Type B pancreatic cell (in vitro differentiated cells): ENCODE measurements at places on chromosomes 12 and 14. TPM values are rescaled to one million over a fixed set of nuclear protein-coding genes. Genes with fewer than 3 reads are reported as not detected.

- H3K36me3 ChIP-seq, result peaks cover 11% of the 10 kb centered on the region
- H3K27me3 ChIP-seq, result no peaks in the 10 kb centered on the region
- H3K4me3 ChIP-seq, result peak overlapping the region; percentile 87
- H3K27ac ChIP-seq, result peak overlapping the region; percentile 5
- peak; percentile 85 for DNase-seq
Measured at GRCh38 chr12:106248312-106248845, 559 bp upstream of the CKAP4 start.

DNA sequence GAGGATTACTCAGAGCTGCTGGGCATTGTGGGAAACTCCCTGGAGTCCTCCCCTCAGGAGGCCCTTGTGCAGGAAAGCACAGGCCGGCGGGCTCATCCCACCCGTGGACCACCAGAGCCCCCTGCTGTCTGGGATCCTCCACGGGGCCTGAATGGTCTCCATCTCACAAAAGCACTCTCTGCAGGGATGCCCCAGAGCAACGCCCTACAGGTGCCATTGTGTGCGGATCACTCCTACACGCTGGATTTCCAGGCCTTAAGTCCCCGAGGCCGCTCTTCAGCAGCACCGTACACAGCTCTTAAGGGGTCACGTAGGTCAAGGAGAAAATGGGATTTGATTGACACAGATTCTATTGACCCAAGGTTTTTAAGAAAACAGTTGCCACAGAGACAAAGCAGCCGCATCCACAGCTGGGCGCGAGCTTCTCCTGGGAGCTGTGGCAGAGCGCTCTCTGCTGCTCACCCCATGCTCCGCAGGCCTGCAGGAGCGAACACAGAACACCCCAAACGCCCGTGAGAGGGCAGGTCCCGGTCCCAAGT lies 36.7 kb upstream of the RIMBP2 start:
- peaks cover 6% of the 10 kb centered on the region for H3K4me1 ChIP-seq
- H3K36me3 ChIP-seq, result no peaks in the 10 kb centered on the region
- H3K4me3 ChIP-seq, result no peak overlapping the region
- no peak overlapping the region for H3K27ac ChIP-seq
- no peak for DNase-seq
- H3K27me3 ChIP-seq, result peaks cover 8% of the 10 kb centered on the region

Gene KRT81
- 0.31 TPM in 2 replicates for total RNA-seq

Gene KRT82
- total RNA-seq, result not detected in 2 replicates

DNA sequence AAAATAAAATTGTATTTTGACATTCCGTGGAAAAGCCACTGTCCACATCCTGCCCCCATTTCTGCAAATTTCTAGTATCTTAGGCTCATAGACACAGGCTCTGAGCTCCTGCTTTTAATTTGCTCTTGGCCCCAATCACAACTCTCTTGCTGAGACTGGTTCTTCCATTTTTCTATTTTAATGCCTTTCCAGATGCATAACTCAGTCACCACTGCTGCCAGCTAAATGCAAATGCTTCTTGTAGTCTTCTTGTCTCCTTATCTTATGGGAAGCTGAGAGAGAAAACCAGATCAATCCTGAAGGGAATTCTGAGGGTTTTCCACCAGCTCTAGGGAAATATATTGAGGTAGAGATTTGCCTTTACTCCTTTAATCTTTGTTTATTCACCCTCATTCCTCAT lies 149.0 kb downstream of the DHRS2 start:
- H3K4me1 ChIP-seq, result no peaks in the 10 kb centered on the region
- no peaks in the 10 kb centered on the region for H3K36me3 ChIP-seq
- H3K4me3 ChIP-seq, result no peak overlapping the region
- no peaks in the 10 kb centered on the region for H3K27me3 ChIP-seq

GRCh38 chr12:68207276-68207675 lies 18.3 kb downstream of the IL26 start:
- DNase-seq, result no peak
- H3K4me3 ChIP-seq, result no peak overlapping the region
- H3K36me3 ChIP-seq, result no peaks in the 10 kb centered on the region
- peaks cover 15% of the 10 kb centered on the region for H3K4me1 ChIP-seq
- H3K27me3 ChIP-seq, result peaks cover 6% of the 10 kb centered on the region
- H3K27ac ChIP-seq, result no peak overlapping the region

DNA sequence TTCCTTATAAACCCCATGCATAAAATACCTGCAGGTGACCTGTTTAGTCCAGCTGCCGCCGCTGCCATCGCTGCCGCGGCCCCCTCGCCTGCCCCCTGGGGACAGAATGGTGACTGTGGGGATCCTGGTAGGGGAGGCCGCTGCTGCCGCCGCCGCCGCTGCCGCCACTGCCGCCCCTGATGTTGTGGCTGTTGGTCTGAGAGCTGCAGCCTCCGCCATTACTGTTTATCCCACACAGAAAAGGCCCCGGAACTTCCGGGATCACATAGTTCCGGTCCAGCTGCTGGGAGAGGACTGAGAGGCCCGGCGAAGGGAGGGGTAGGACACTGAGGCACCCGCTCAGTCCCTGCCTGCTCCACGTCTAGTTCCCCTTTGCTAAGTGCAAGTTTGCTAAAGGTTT lies 244.9 kb downstream of the C12orf50 start:
- no peak for DNase-seq
- H3K4me3 ChIP-seq, result no peak overlapping the region
- no peak overlapping the region for H3K27ac ChIP-seq
- no peaks in the 10 kb centered on the region for H3K27me3 ChIP-seq

Gene KRT71
- 0.50 TPM in 1 of 2 replicates, not detected in the other for total RNA-seq

Gene IFNG-AS1
- total RNA-seq, result not detected in 2 replicates

GRCh38 chr12:48779869-48780268 lies 9.0 kb downstream of the ADCY6 start:
- H3K36me3 ChIP-seq, result peaks cover 10% of the 10 kb centered on the region
- H3K27ac ChIP-seq, result peak overlapping the region; percentile 71
- DNase-seq, result no peak

DNA sequence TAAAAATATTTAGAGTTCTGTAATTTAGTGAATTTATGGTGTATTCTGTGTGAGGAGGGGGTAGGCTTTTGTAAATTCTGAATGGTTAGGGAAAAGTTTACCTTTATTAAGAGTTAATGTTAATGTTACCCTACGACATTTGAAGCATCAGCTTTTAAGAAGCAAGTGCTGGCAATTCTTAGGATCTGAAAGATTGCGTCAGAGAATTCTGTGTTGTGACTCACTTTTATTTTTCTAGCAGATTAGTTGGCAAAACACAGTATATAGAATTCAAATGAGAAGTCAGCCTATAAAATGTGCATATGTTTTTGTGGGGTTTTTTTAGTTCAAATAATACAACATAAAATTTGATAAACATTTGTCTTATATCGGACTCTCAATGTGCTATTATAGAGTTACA lies 97.6 kb downstream of the RAD52 start:
- peaks cover 7% of the 10 kb centered on the region for H3K4me1 ChIP-seq
- no peaks in the 10 kb centered on the region for H3K27me3 ChIP-seq
- H3K4me3 ChIP-seq, result no peak overlapping the region
- DNase-seq, result no peak
- peaks cover 33% of the 10 kb centered on the region for H3K36me3 ChIP-seq
- H3K27ac ChIP-seq, result no peak overlapping the region

Gene ABCD2
- 0.12 and 0.34 TPM in 2 replicates for total RNA-seq

GRCh38 chr14:51331486-51332367 lies 91.7 kb downstream of the TMX1 start:
- no peak overlapping the region for H3K27ac ChIP-seq
- peaks cover 14% of the 10 kb centered on the region for H3K4me1 ChIP-seq
- H3K36me3 ChIP-seq, result no peaks in the 10 kb centered on the region

DNA sequence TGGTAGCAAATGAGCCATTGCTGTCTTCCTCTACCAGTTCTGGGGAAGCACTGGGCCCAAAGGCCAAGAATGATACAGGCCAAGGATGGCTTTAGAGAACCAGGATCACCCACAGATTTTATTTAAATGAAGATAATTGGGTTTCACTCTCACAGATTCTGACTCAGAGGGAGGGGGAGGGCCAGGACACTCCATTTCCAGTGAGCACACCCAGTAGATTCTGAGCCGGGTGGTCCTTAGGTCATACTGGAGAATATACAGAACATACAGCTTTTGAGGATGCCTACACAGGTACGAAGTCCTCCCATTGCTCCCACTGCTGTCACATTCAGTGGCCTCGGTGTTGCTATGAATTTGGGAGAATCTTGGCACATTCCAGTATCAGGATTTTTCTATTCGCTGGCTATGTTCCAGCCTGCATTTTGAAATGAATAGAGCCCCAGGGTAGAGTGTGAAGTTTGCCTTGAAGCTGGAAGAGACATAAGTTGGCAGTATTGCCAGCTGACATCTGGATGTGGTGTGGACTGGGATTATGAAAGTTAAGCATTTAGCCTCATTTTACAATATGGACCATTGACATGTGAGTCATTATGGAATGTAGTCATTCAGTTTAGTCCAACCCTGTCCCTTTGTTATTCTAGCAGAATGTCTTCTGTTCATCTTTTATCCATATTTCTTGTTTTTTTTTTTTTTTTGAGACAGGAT lies 45.8 kb upstream of the POC1B start:
- no peak overlapping the region for H3K4me3 ChIP-seq
- no peak for DNase-seq
- H3K4me1 ChIP-seq, result peaks cover 24% of the 10 kb centered on the region
- H3K27ac ChIP-seq, result no peak overlapping the region
- H3K27me3 ChIP-seq, result no peaks in the 10 kb centered on the region

Gene TMCC3
- total RNA-seq, result 14.1 and 18.2 TPM in 2 replicates

GRCh38 chr14:102249981-102250380 lies 55.0 kb downstream of the MOK start:
- H3K27me3 ChIP-seq, result no peaks in the 10 kb centered on the region
- DNase-seq, result no peak
- no peaks in the 10 kb centered on the region for H3K36me3 ChIP-seq
- no peak overlapping the region for H3K27ac ChIP-seq
- peaks cover 4% of the 10 kb centered on the region for H3K4me1 ChIP-seq

DNA sequence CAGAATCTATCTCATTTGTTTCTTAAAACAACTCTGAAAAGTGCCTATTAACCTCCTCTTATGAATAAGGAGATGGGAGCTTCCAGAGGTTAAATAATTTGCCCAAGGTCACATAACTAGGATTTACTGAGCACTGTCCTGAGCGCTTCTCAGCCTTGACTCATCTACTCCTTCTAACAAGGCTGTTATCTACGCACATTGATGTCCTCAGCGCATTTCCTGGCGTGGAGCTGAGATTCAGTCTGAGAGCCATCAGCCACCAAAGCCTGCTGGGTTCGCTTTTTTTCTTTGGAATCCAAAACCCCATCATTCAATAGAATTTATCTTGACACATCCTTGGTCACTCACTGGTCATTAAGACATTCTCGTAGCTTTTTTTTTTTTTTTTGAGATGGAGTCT lies 29.3 kb downstream of the AK7 start:
- H3K36me3 ChIP-seq, result no peaks in the 10 kb centered on the region
- H3K4me3 ChIP-seq, result no peak overlapping the region
- no peak overlapping the region for H3K27ac ChIP-seq
- H3K27me3 ChIP-seq, result no peaks in the 10 kb centered on the region
- no peak for DNase-seq
- peaks cover 4% of the 10 kb centered on the region for H3K4me1 ChIP-seq

DNA sequence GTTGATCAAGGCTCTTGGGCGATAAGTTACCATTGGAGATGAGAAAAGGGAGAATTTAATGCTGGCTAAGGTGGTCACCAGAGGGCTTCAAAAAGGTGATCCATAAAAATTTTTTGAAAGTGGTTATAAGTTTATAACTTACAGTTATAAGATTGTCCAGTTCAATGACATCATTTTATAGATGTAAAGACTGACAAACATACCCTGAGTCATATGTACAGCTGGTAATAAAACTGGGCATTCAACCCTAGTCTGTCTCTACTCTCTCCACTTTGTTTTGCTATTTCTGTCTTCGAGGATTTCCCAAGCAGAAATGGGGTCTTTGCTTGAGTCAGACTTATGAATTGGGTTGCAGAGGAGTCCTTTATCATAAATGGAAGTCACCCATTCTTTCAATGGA lies 454.0 kb downstream of the SOX5 start:
- DNase-seq, result no peak
- H3K4me3 ChIP-seq, result no peak overlapping the region
- peaks cover 8% of the 10 kb centered on the region for H3K36me3 ChIP-seq

GRCh38 chr14:88063811-88064210 lies 58.9 kb downstream of the GPR65 start:
- no peaks in the 10 kb centered on the region for H3K4me1 ChIP-seq
- DNase-seq, result no peak
- no peak overlapping the region for H3K4me3 ChIP-seq

DNA sequence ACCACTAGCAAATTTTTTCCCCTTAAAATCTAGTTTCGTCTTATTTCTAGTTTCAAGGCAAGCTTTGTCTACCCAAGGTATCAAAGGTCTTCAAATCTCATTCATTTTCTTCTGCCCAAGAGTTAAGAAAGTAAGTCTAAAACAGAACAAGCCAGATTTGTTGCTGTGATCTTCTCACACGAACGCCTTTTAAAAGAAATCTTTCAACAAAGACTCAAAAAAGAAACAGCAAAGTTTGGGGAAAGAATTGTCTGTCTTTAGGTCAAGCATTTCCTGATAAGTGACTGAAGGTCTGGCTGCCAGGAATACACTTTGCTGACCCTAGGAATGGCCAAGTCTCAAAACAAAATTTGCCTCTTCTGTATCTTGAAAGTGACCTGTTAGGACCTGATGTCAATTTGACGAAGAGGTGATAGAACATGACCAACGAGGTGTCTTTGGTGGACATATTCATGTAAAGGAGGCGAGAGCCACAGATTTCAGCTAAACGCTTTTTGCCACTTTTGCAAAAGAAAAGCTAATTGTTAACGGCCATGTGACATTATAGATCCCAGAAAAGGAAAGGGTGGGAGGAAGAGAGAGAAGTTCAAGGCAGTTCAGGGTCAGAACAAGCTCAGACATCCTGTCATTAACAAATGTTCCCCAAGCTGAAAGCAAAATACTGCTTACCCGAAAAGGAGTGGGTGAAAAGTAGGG lies 1.7 kb downstream of the CDK17 start:
- H3K27me3 ChIP-seq, result no peaks in the 10 kb centered on the region
- DNase-seq, result no peak
- peak overlapping the region; percentile 95 for H3K4me3 ChIP-seq
- peak overlapping the region; percentile 92 for H3K27ac ChIP-seq
- H3K36me3 ChIP-seq, result no peaks in the 10 kb centered on the region

GRCh38 chr14:23353433-23353780 lies 720 bp upstream of the SLC22A17 start:
- DNase-seq, result no peak
- no peak overlapping the region for H3K27ac ChIP-seq
- H3K4me1 ChIP-seq, result peaks cover 9% of the 10 kb centered on the region
- H3K27me3 ChIP-seq, result peaks cover 30% of the 10 kb centered on the region

Gene FAIM2
- 0.14 and 1.7 TPM in 2 replicates for total RNA-seq

Gene CHGA
- total RNA-seq, result 1,527 and 3,424 TPM in 2 replicates
